Psoas muscle (tissue), 8 donors: ENCODE measurements at places on chromosomes 16 and 17. TPM values are rescaled to one million over a fixed set of nuclear protein-coding genes. Genes with fewer than 3 reads are reported as not detected.
A peak's percentile ranks its signal among the peaks of the same experiment; 100 is the strongest.

The VAT1L gene
- not detected for total RNA-seq

DNA sequence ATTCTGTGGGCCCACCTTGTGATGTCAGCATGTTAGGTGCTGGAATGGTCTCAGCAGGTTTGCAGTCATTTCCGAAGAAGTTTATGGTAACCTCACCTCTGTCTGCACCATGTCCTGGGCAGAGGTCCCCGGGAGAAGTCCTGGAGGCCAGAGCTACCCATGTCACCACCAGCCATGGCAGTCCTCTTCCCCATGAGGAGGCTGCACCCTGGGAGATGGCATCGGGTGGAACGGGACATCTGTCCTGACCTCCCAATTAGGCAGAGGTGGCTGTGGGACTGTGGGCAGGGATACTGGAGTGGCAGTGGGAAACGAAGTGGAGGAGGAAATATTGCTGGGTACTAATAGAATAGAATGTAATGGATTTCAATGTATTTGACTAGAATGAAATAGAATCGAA, 511.8 kb upstream of the WSB1 start:
- H3K27me3 ChIP-seq: peaks cover 6% of the 10 kb centered on the region
- no peak overlapping the region for H3K4me3 ChIP-seq
- no peaks in the 10 kb centered on the region for H3K4me1 ChIP-seq
- DNase-seq: no peak
- no peak overlapping the region for H3K27ac ChIP-seq
- no peaks in the 10 kb centered on the region for H3K36me3 ChIP-seq

- DNase-seq: no peak
- no peaks in the 10 kb centered on the region for H3K36me3 ChIP-seq
- H3K27ac ChIP-seq: no peak overlapping the region
Measured at GRCh38 chr17:72717276-72717675, 375.2 kb downstream of the SLC39A11 start.

GRCh38 chr17:1229349-1229899, 40.8 kb upstream of the BHLHA9 start:
- DNase-seq: peak; percentile 72
- no peaks in the 10 kb centered on the region for H3K27me3 ChIP-seq
- peak overlapping the region; percentile 60 for H3K4me3 ChIP-seq
- H3K4me1 ChIP-seq: no peaks in the 10 kb centered on the region
- no peaks in the 10 kb centered on the region for H3K36me3 ChIP-seq

GRCh38 chr17:60506312-60506711, 19.7 kb downstream of the APPBP2 start:
- peak overlapping the region; percentile 58 for H3K27ac ChIP-seq
- no peak for DNase-seq
- H3K4me3 ChIP-seq: no peak overlapping the region
- H3K36me3 ChIP-seq: peaks cover 7% of the 10 kb centered on the region

GRCh38 chr17:50745631-50746030, 21.7 kb downstream of the ANKRD40CL start:
- no peak overlapping the region for H3K27ac ChIP-seq
- no peaks in the 10 kb centered on the region for H3K4me1 ChIP-seq
- no peak overlapping the region for H3K4me3 ChIP-seq
- H3K36me3 ChIP-seq: peaks cover 100% of the 10 kb centered on the region

- H3K27ac ChIP-seq: no peak overlapping the region
- no peak overlapping the region for H3K4me3 ChIP-seq
- no peaks in the 10 kb centered on the region for H3K36me3 ChIP-seq
- peaks cover 14% of the 10 kb centered on the region for H3K27me3 ChIP-seq
- no peaks in the 10 kb centered on the region for H3K4me1 ChIP-seq
Measured at GRCh38 chr16:87535855-87536794, 43.3 kb upstream of the ZCCHC14 start.

- no peak overlapping the region for H3K4me3 ChIP-seq
- H3K27me3 ChIP-seq: peaks cover 9% of the 10 kb centered on the region
- no peak overlapping the region for H3K27ac ChIP-seq
- no peak for DNase-seq
- no peaks in the 10 kb centered on the region for H3K36me3 ChIP-seq
Measured at GRCh38 chr16:56559109-56559508, 5.8 kb upstream of the MT4 start.

The PLCD3 gene
- total RNA-seq: 167 TPM

The CDC42EP4 gene
- 18.3 TPM for total RNA-seq

DNA sequence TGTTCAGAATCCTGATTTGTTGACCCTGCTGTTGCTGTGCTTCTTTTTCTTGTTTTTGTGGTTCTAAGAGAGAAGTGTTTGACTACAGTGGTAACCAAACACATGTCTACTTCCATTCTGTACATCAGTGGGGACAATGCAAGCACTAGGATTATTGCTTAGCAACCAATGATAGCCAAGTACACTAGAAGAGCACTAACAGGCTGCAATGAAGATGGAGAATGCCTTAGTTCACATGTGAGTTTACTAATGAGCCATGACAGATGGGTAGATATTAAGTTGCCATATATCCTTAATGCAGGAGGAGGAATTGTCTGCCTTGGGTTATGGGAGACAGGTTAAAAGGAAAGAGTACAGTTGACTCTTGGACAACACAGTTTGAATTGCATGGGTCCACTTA, 8.3 kb downstream of the EFCAB5 start:
- no peak overlapping the region for H3K27ac ChIP-seq
- DNase-seq: no peak
- H3K4me3 ChIP-seq: no peak overlapping the region
- H3K27me3 ChIP-seq: no peaks in the 10 kb centered on the region
- H3K36me3 ChIP-seq: no peaks in the 10 kb centered on the region
